Stimulated activated CD4-positive, alpha-beta T cell treated with anti-CD3 and anti-CD28 coated beads, Interleukin-2, amount 100 ng/mL, for 24 hours (primary cell): ENCODE measurements at places on chromosomes 6 and 20.

DNA sequence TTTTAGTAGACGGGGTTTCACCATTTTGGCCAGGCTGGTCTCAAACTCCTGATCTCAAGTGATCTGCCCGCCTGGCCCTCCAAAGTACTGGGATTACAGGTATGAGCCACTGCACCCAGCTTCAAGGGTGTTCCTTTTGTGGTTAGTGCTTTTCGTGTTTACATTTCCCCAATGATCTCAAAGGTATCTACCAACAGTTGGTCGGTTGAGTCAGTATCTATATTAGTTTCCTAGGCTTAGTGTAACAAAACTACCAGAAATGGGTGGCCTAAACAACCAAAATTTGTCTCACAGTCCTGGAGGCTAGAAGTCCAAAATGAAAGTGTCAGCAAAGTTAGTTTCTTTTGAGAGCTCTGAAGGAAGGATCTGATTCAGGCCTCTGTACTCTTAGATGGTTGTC, 30.1 kb downstream of the CASP8AP2 start:
- no peak for DNase-seq

GRCh38 chr6:30102414-30102969, 10.4 kb downstream of the TRIM31 start:
- DNase-seq, result no peak

GRCh38 chr6:32224696-32225095, 829 bp upstream of the NOTCH4 start:
- no peak for DNase-seq

DNA sequence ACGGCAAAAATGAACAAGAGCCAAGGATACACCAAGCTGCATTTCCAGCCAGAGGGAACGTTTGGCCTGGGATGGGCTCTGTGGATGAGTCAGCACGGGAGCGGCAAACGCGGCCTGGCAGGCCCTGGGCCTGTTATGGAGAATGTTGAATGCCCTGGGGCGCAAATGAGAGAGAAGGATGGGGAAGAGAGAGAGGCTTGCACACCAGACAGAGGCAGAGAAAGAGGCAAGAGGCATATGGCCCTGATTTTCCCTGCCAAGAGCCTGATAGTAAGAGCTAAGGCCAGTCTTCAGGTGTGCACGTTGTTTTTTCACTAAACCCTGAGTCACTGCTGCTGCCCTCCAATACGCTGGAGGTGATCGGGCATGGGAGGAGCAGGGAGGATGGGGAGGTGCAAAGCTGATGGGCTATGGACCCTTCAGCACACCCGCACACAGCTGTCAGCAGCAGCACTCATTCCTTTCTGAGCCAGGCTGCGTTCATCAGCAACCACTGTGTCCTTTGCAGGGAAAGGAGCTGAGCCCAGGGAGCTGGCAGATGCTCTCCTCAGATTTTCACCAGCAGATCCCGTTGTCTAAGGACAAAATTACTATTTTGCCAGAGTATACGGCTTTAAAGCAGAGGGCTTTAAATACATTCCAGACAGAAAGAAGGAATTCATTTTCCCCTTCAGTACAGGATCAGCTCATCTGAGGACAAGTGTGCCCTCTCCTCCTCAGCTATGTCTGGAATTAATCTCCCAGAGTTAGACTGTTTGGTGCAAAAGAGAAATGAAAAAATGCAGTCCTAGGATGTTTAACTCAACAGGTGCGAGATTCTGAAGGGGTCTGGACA, 61.7 kb upstream of the SLC22A23 start:
- no peak for DNase-seq

- DNase-seq, result peak; percentile 26
These were observed 3.5 kb downstream of the NDUFAF5 start for GRCh38 chr20:13788167-13788834.

DNA sequence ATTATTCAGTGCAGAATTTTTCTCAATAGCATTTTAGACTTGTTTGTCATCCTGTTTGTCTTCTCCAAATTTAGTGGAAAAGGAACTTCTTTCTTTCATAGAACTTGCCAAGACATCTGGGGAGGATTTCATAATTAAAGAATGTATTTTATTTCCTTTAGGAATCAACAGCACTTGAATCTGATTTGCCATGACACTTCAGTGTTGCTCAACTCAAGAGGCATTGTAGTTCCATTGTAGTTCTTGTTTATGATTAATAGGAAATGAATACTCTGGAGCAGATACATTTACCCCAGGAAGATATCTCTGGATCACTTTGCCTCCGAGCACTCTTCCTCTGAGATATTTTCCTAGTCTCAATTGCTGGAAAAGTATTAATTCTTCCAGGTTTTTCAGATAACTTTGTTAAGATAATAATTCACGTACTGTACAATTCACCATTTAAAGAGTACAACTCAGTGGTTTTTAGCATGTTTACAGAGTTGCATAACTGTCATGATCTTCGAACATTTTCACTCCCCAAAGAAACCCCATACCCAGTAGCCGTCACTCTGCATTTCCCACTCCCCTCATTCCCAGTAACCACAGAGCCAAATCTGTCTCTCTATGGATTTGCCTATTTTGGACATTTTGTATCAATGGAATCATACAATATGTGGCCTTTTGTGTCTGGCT, 29.7 kb downstream of the AKAP12 start:
- DNase-seq, result no peak

GRCh38 chr6:14544666-14545065, 427.1 kb downstream of the CD83 start:
- DNase-seq, result no peak

DNA sequence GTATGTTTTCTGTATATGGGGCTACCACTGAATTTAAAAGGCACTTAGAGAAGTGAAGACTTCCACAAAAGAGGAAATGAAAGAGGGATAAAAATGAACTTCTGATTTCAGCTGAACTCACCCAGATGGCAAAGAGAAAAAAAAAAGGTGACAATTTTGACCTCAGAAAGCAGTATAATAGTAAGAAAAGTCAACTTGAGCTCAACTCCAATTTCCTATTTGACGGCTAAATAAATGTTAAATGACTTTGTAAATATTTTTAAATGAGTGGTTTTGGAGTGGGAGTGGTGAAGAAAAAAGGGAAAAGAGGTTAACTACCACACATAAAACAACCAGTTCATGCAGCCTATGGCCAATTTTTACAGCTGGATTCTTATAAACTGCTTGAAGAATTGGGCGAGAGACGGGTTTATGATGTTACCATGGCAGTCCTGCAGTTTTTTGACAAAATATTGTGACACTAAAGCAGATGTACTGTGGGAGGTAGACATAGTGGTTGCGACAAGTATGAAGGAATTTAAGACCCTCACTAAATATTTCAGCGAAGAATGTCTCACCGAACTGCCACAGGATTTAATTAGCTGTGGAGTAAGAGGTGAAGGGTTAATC, 49.8 kb upstream of the ADTRP start:
- DNase-seq, result no peak

GRCh38 chr6:122184401-122184827, 215.0 kb upstream of the HSF2 start:
- DNase-seq, result no peak

DNA sequence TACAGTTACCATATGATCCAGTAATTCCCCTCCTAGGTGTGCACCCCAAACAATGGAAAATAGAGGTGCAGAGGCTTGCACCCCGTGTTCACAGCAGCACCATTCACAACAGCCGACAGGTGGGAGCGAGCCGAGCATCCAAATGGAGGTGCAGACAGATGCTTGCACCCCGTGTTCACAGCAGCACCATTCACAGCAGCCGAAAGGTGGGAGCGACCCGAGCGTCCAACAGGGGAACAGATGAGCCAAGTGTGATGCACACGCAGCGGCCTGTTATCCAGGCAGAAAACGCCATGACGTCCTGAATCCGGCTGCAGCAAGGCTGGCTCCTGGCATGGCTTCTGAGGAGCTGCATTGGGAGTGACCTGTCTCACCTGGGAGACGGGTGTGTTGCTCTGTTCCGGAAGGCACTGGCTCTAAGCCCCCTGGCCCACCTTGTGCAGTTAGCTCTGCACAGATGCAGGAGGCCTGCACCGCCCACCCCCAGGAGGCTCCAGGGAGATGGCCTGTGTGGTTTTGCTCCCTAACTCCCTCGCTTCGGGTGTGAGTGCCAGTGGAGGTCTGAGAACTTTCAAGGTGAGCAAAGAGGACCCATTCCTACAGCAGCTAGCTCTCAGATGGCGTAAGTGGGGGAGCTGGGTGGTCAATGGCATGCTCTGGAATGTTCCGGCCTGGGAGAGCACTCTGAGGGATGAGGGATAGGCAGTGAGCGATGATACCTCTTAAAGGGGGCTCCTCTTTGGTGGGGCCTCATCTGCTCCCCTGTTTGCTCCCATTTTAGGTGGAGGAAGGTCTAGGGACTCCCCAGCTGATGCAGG, 47.8 kb upstream of the FRMD1 start:
- DNase-seq, result no peak

DNA sequence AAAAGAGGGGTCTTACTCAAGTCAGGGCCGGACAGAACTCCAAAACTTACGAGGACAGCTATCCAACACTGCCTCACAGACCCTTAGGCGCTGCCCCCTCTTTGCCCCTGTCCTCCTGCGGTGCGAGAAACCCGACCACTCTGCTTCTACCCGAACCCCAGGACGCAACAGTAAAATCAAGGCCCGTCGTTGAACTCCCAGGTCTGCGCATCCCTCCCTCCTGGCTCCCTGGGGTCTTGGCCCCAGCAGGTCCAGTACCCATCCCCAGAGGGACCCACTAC, 6.4 kb downstream of the OLIG3 start:
- no peak for DNase-seq

DNA sequence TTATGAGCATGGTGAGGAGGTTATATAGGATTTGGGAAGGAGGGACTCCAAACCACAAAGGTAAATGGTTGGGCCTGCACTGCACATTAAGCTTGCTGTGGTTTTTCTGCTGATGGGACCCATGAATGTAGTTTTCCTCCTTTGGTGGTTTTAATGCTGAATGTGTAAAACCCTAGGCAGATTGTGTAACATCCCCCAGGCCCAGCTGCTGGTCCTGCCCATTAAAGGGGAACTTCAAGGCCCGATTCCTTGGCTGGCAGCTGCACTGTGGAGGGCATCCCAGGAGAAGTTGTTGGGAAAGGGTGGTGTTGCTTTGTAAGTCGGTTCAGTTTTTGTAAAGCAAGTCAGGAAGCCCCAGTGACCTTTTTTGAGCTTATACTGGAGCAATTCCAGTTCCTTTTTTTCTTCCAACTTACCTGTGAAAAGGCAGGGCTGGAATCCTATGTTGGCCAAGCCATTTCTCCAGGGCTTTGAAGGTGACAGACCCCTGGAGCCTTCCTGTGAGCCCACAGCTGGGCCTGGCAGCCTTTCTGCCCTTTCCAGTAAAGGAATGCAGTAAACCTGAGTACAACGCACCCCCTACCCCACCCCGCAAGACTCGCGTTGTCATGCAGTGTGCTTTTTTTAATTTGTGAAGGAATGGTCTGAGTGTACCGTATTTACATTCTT, 43.1 kb upstream of the NAA20 start:
- DNase-seq, result no peak

DNA sequence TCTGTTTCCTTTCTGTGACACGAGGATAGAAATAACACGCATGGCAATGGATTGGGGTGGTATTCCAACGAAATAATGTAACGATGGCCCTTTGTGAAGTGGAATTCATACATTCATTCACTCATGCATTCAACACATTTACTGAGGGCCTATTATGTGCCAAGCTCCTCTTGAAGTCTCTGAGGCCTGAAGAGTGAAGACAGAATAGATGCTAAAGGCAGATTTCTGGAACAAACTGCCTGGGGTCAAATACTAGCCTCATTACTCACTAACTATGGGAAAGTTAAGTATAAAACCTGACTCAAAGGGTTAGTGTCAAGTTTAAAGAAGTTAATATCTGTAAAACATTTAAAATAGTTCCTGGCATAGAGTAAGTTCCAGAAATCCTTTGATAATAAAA, 279.6 kb upstream of the SULF2 start:
- DNase-seq, result no peak

DNA sequence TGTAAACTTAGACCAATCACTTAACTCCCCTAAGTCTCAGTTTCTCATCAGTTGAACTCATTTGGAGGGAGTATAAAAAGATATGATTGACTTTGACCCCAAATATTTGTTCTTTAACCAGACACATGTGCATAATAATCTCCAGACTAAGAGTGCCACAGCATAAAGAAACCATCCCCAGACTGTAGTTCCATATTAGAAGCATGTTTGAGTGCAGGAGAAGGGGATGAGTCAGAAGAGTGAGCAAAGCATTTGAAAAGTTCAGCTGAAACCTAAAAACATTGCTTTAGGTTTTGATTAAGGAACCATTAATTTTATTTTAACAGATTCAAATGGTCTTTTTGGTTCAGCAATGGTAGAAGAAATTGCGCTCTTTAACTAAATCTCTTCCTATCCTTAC, 654.8 kb downstream of the UTRN start:
- no peak for DNase-seq
